Aorta (tissue), 5 donors: ENCODE measurements at places on chromosomes 11 and 22.

DNA sequence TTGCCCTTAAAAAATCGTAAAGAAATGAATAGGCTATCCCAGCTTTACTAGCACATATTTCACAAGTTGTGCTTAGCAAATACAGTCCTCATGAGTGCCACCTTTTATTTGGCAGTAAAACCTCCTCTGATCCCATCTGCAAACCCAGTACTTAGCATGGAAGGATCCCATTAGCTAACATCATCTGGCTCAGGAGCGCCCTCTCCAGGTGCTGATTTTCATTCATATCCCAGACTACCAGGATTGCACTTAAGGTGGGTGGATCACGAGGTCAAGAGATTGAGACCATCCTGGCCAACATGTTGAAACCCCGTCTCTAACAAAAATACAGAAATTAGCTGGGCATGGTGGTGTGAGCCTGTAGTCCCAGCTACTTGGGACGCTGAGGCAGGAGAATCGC, 76.1 kb upstream of the PAX6 start:
- no peak for DNase-seq

- DNase-seq: no peak
These were observed 1.7 kb downstream of the BRSK2 start for GRCh38 chr11:1391165-1392075.

- DNase-seq: no peak
These were observed 164.7 kb downstream of the MAML2 start for GRCh38 chr11:96178049-96178886.

- DNase-seq: no peak
These were observed 21.0 kb downstream of the C22orf31 start for GRCh38 chr22:29040385-29041275.

GRCh38 chr22:48236261-48236660, 1473.8 kb downstream of the TBC1D22A start:
- no peak for DNase-seq

DNA sequence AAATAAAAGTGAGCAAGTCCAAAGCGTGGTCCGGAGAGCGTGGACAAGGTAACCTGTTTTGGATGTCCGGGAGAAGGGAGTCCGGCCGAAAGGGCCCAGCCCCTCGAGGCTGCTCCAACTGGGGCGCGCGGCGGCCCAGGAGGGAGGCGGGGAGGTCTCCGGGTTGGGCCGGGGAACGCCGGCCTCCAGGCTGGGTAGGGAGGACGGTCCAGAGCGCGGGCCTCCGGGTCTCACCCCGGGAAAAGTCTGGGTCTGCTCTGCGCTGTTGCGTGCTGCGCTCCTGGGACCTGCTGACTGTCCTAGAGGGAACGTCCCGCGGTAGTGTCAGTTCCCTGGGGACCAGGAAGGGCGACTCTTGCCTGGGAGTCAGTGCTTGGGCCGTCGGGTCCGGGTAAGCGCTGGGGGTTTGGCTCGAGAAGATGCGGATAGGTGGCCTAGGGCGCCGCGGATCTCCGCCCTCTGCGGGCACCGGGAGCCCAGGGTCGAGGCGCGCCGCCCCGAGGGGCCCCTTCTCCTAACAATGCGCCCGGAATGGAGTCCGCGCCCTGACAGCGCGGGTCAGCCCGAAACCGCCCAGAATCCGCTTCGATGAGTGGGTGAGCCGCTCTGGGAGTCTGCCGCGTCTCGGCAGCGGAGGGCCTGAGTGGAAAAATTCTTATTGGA, 988 bp upstream of the FLI1 start:
- peak; percentile 88 for DNase-seq
